ENCODE measurements at places on chromosomes 2 and 18.

DNA sequence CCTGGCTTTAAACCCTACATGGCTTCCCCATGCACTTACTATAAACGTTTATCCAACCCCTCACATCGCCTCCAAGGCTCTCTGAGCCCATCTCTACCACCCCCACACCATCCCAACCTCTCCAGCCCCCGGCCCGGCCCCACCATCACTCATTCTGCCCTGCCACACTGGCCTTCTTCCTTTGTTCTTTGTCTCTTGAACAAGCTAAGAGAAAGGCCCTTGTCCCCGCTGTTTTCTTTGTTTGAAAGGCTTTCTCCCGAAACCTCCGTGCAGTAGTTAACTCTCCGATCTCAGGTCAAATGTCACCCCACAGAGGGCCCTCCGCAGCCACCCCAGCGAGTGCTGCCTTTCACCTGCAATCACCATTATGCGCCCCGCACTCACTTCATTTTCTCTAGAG is 100.4 kb downstream of the AFF3 start:
- DNase-seq: no peak

- no peak for DNase-seq
Measured at GRCh38 chr2:85111819-85112281, 21.3 kb upstream of the TCF7L1 start.

DNA sequence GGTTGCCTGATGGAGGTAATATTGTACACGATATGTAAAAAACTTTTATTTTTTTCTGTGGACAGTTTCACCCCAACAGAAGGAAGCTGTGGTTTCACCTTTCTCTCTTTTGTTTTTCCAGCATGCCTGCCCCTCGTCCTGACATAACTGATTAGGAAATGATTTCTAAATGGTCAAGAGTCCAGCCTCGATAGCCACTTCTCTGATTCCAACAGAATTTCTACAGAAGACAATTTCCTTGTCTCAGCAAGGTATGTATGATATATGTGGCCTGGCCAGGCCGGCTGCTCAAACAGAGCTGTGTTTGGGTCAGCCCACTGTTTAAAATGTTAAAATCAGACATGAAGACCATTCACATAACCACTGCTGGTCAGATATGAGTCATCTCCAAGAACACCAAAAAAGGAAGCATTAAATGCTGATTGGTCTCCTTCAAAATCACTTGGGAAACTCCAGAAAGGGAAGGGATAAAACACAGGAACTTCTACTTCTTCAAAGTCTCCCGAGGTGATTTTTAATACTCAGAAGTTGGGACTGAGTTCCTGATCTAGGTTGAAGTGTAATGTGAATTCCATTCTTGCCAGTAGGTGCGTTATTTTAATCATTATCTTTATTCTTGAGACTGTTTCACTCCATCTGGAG is 22.3 kb downstream of the ATP8B1 start:
- DNase-seq: no peak

DNA sequence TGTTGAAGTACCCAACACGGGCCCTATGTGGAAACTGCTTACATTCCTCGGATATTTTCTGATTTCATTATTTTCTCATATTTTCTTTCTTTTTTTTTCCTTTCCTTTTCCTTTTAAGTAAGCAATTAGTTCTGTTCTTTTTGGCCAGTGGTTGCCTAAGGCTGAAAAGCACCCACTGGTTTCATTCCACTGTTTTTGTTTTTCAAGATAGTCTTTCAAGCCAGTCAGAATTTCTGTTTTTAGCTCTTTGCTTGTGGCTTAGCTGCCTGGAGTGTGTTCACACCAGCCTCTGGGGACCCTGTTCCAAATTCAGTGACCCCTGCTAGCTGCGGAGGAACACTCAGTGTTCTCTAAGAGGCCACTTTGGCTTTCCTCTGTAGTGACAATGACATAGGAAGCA is 73.6 kb downstream of the NRP2 start:
- no peak for DNase-seq

GRCh38 chr2:134628453-134628852 is 90.3 kb downstream of the TMEM163 start:
- DNase-seq: no peak

DNA sequence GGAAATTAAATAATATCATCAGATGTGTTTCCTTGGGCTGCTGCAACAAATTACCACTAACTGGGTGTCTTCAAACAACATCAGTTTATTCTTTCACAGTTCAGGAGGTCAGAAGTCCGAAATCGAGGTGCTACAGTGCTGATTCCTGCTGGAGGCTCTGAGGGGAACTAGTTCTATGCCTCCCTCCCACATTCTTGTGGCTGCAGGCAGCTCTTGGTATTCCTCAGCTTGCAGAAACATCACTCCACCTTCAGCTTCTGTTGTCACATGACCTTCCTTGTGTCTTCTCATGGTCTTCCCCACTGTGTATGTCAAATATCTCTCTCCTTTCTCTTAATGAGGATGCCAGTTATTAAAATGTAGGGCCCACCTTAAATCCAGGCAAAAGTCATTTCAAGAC is 29.3 kb upstream of the DCC start:
- DNase-seq: no peak

Data from activated CD4-positive, alpha-beta T cell treated with anti-CD3 and anti-CD28 coated beads for 36 hours (primary cell).